Osteoblast (primary cell): ENCODE measurements at places on chromosomes 16 and 17.

- no peak overlapping the region for H3K4me3 ChIP-seq
- no peaks in the 10 kb centered on the region for H3K4me1 ChIP-seq
- H3K27ac ChIP-seq: no peak overlapping the region
- DNase-seq: no peak
Observed at GRCh38 chr16:77579351-77579891, 142.9 kb upstream of the NUDT7 start.

- DNase-seq: no peak
- peaks cover 12% of the 10 kb centered on the region for H3K27me3 ChIP-seq
- H3K4me3 ChIP-seq: peak overlapping the region; percentile 69
- H3K36me3 ChIP-seq: no peaks in the 10 kb centered on the region
- no peaks in the 10 kb centered on the region for H3K4me1 ChIP-seq
Observed at GRCh38 chr16:51152691-51153576, 1.9 kb upstream of the SALL1 start.

GRCh38 chr17:19281161-19281560 is 44.0 kb downstream of the EPN2 start:
- no peak overlapping the region for H3K27ac ChIP-seq
- peak; percentile 22 for DNase-seq
- no peaks in the 10 kb centered on the region for H3K27me3 ChIP-seq
- H3K4me1 ChIP-seq: no peaks in the 10 kb centered on the region
- no peak overlapping the region for H3K4me3 ChIP-seq

- H3K27me3 ChIP-seq: peaks cover 41% of the 10 kb centered on the region
- no peak overlapping the region for H3K4me3 ChIP-seq
- no peaks in the 10 kb centered on the region for H3K36me3 ChIP-seq
- DNase-seq: peak; percentile 69
- H3K4me1 ChIP-seq: no peaks in the 10 kb centered on the region
- no peak overlapping the region for H3K27ac ChIP-seq
Observed at GRCh38 chr16:68737730-68738629, 888 bp downstream of the CDH1 start.

- no peak overlapping the region for H3K4me3 ChIP-seq
- H3K27ac ChIP-seq: peak overlapping the region; percentile 1
- no peaks in the 10 kb centered on the region for H3K27me3 ChIP-seq
- H3K36me3 ChIP-seq: peaks cover 60% of the 10 kb centered on the region
- peaks cover 3% of the 10 kb centered on the region for H3K4me1 ChIP-seq
- no peak for DNase-seq
Observed at GRCh38 chr16:64962786-64963185, 159.1 kb downstream of the CDH11 start.

DNA sequence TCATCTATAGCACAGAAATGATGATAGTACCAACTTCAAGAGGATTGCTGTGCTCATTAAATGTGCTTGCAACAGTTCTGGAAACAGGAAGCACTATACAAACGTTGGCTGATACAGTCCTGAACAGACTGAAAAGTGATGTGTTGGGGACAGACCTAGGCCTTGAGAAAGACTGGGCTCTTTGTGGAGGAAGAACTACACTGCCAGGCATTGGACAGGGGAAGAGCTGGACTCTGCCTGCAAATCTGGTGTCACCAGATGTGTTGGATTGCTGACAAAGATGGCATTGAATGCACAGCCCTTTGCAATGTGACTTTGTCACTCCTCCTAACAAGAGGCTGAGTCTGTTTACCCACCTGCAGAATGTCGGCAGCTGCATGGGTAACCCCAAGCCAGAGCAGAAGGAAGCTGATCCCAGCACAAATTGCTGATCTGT is 12.4 kb upstream of the ST6GALNAC2 start:
- no peak overlapping the region for H3K4me3 ChIP-seq
- DNase-seq: no peak
- no peaks in the 10 kb centered on the region for H3K36me3 ChIP-seq
- peaks cover 6% of the 10 kb centered on the region for H3K27me3 ChIP-seq

- no peaks in the 10 kb centered on the region for H3K4me1 ChIP-seq
- H3K27me3 ChIP-seq: no peaks in the 10 kb centered on the region
- H3K27ac ChIP-seq: no peak overlapping the region
- DNase-seq: no peak
- H3K4me3 ChIP-seq: no peak overlapping the region
Observed at GRCh38 chr16:63563819-63564505, 1527.7 kb upstream of the CDH8 start.

GRCh38 chr17:16353317-16354174 is at the start of gene CENPV:
Gene CENPV, minus strand, starts transcription at chr17:16353469. Its CDS starts 33 bp downstream, at chr17:16353436.
- H3K36me3 ChIP-seq: peaks cover 4% of the 10 kb centered on the region
- H3K4me1 ChIP-seq: peaks cover 11% of the 10 kb centered on the region
- peak within 1 kb of the TSS; percentile 84 for H3K4me3 ChIP-seq
- H3K27ac ChIP-seq: peak within 1 kb of the TSS; percentile 76

GRCh38 chr16:17177959-17178905 is 292.5 kb downstream of the XYLT1 start:
- H3K4me1 ChIP-seq: peaks cover 7% of the 10 kb centered on the region
- no peak for DNase-seq
- no peaks in the 10 kb centered on the region for H3K27me3 ChIP-seq

- H3K4me3 ChIP-seq: peak overlapping the region; percentile 54
- peak overlapping the region; percentile 100 for H3K27ac ChIP-seq
- no peaks in the 10 kb centered on the region for H3K36me3 ChIP-seq
- peaks cover 25% of the 10 kb centered on the region for H3K4me1 ChIP-seq
Observed at GRCh38 chr16:81004646-81005353, 1.9 kb downstream of the CMC2 start.

DNA sequence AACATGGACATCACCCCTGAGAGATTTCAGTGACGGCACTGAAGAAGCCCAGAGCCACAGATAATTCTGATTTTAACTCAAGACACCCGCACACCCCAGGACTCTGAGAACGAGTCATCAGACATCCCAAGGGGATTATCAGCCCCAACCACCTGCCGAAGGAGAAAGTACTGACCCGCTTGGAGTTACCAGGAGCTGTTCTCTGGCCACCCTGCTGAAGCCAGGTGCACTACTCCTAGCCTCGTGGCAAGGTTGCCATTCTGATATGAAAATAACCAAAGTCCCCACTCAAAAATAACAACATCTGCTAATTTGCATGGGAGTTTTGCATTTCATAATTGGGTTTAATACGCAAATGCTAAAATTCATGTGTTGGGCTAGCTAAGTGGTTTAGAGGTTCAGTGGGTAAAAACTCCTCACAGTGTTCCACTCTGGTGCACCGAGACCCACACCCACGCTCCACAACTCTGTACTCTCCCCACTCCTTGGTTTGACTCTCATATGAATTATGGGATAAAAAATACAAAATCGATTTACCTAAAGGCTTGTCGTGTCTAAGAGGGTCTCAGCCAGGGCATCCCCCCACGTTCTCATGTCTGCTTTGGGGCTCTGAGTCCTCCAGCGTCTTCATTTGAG is 143.0 kb upstream of the NOL11 start:
- H3K4me3 ChIP-seq: no peak overlapping the region
- no peak for DNase-seq
- no peaks in the 10 kb centered on the region for H3K36me3 ChIP-seq

DNA sequence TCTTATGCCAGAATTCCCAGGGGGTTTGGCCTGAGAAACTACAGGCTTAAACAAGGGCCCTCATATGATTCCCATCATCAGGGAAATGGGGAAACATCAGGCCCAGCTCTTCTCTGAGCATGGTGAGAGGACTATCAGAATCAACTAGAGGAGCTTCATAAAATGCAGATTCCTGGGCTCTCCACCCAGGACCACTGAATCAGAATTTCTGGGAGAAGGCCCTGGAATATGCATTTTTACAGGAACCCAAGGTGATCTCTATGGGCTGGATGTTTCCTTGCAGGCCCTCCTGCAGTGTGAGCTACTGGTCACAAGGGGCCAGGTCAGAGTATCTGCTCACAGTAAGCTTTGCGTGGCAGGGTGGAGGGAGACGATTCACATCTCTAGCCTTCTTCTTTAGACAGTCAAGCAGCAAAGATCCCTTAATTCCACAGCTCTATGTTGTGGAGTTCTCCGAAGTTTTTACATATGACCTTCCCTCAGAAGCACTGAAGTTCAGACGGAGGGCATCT is 38.8 kb upstream of the HOXB13 start:
- no peaks in the 10 kb centered on the region for H3K36me3 ChIP-seq
- no peak overlapping the region for H3K4me3 ChIP-seq
- peak; percentile 30 for DNase-seq

- no peaks in the 10 kb centered on the region for H3K4me1 ChIP-seq
- no peaks in the 10 kb centered on the region for H3K27me3 ChIP-seq
- H3K36me3 ChIP-seq: no peaks in the 10 kb centered on the region
- H3K4me3 ChIP-seq: no peak overlapping the region
Observed at GRCh38 chr17:65523411-65523810, 38.0 kb downstream of the AXIN2 start.

GRCh38 chr17:13346592-13346991 is 255.1 kb downstream of the HS3ST3A1 start:
- H3K4me1 ChIP-seq: peaks cover 37% of the 10 kb centered on the region
- DNase-seq: no peak
- H3K36me3 ChIP-seq: no peaks in the 10 kb centered on the region
- H3K27me3 ChIP-seq: no peaks in the 10 kb centered on the region
- peak overlapping the region; percentile 100 for H3K27ac ChIP-seq

DNA sequence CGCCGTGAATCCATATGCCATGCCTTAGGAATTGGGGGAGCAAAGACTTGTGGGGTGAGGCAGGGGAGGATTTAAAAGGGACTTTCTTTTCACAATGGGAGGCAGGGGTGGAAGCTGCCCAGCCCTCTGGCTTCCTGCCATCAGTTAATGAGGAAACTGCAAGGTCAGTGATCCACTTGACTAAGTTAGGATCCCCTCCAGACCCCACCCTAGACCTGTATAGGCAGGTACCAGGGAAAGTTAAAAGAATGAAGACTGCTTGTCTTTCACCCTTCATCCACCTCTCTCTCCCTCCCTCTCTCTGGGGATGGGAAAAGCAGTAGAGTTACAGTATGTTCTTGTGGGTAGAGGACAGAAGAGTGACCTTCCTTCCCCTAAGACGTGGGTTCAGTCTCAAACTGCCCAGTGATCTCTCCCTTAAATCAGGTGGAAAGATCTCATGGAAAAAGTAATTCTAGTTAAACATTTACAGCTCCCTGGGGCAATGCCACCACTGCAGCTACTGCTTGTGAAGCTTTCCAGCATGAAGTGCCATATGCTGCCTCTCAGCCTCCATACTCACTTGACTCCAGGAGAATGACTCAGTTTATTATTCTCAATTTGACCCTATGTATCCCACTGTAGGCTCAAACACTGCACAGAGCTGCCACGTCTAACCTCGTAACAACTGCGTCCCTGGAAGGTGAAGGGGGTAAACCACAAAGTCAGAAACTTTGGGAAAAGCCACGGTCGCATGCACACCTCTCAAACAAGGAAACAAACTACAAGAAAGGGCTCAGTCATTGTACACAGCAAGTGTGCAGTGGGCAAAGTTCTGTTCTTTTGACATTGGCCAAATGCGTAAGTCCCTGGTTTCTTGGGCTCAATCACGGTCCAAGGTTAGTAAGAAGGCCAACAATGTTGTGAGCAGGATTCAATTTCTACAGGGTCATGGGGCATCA is 1.2 kb downstream of the COA3 start:
- peak overlapping the region; percentile 77 for H3K27ac ChIP-seq
- H3K4me3 ChIP-seq: peak overlapping the region; percentile 92
- H3K4me1 ChIP-seq: peaks cover 16% of the 10 kb centered on the region

- DNase-seq: peak; percentile 73
- peaks cover 67% of the 10 kb centered on the region for H3K36me3 ChIP-seq
- H3K27ac ChIP-seq: peak overlapping the region; percentile 20
- peaks cover 40% of the 10 kb centered on the region for H3K4me1 ChIP-seq
- no peaks in the 10 kb centered on the region for H3K27me3 ChIP-seq
Observed at GRCh38 chr16:31183432-31184428, 3.8 kb downstream of the FUS start.

GRCh38 chr16:58498341-58499091 is 1.4 kb upstream of the NDRG4 start:
- no peak overlapping the region for H3K4me3 ChIP-seq
- H3K27me3 ChIP-seq: no peaks in the 10 kb centered on the region
- DNase-seq: no peak
- H3K36me3 ChIP-seq: no peaks in the 10 kb centered on the region
- H3K27ac ChIP-seq: no peak overlapping the region

DNA sequence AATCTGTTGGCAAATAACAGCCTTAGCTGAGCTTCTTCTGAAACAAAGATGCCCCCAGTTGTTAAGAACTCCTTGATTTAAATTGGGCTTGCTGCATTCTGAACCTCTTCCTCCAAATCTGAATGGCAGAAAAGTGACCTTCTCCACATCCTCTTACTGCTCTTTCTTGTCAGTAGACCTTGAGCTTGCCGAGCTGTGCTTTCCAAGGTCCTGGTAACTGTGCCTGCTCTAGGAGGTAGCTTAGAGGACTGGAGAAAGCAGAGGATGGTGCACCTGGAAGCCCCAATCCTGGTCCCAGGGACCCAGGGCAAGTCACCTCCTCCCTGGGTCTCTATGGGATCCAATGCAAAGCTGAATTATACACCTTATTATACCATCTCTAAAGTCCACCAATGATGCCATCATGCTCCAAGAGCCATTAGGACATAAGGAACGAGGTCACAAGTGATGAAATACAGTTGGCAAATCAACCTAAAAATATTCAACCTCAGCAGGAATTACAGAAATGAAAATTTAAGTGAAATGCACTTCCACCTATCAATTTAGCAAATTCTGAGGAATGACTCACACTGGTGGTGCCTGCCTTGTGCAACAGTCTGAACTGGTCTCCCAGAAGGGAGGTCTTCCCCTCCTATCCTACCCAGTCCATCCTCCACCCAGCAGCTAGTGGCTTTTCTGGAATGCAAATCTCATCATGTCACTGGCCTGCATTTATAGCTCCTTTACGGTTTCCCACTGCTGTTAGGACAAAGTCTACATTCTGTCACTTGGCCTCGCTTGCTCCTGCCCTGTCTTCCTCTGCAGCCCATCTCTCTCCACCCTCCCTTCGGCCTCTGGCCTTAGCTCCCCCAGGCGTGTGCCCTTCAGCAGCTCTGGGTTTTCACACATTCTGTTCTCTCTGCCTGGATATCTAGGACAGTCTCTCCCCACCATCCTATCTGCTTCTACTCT is 36.6 kb downstream of the TOM1L2 start:
- DNase-seq: peak; percentile 94
- H3K4me1 ChIP-seq: peaks cover 79% of the 10 kb centered on the region
- peak overlapping the region; percentile 89 for H3K27ac ChIP-seq
- H3K4me3 ChIP-seq: peak overlapping the region; percentile 31

DNA sequence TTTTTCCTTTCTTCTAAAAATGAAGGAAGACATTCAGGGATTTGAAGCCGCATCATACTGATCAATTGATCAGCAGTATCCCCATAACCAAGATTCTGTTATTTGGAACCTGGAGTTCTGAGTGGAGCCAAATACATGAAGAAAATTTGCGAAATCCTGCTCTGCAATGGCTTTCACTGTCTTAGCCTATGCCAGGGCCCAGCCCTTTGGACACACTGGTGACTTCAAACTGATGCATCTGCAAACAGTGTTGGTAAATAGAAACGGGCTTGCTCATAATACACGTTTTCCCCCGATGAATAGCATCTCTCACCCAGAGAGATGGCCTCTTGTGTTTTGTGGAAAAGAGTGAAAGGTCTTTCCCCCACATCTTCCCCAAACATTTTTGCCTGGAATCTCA is 87.6 kb upstream of the TOX3 start:
- no peak overlapping the region for H3K27ac ChIP-seq
- no peak overlapping the region for H3K4me3 ChIP-seq
- no peaks in the 10 kb centered on the region for H3K27me3 ChIP-seq
- no peak for DNase-seq
- no peaks in the 10 kb centered on the region for H3K36me3 ChIP-seq
